Fibroblast of skin of left quadriceps (primary cell): ENCODE measurements at places on chromosomes 13 and 19.

DNA sequence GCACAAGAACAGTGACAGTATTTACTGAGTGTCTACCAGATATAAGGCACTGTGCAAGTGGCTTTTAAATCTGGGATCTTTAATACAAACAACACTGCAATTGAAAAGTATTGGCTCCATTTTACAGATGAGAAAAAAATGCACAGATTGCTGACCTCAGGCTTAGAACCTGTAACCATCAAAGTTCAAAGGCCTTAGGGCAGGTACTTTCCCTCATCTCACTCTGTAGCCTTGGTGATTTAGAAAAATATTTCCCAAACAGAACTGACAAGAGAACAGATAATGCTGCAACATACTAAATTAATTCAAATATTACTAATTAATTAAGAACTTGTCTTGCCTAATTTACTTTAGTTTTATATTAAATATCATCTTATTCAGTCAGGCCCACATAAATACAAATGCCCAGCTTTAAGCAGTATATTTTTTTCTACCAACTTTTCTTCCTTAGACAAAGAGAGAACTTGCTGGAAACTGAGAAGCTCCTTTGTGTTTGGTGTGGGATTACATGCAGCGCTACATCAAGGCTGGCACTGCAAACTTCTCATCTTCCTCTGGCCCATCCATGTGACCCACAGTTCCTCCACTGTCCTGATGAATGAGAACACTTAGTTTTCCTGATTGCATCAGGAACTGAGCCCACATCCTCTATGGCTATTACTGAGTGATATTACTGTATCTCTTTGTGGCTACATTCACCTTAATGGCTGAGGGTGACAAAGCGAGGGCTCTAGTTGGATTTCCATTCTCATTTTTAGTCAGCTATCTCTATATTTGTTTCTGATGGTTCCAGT is 302.1 kb downstream of the ENOX1 start:
- no peak for DNase-seq

GRCh38 chr19:34722353-34722752 is 11.7 kb upstream of the ZNF181 start:
- no peak for DNase-seq

GRCh38 chr19:41431426-41432386 is 4.5 kb upstream of the B3GNT8 start:
- DNase-seq: no peak

DNA sequence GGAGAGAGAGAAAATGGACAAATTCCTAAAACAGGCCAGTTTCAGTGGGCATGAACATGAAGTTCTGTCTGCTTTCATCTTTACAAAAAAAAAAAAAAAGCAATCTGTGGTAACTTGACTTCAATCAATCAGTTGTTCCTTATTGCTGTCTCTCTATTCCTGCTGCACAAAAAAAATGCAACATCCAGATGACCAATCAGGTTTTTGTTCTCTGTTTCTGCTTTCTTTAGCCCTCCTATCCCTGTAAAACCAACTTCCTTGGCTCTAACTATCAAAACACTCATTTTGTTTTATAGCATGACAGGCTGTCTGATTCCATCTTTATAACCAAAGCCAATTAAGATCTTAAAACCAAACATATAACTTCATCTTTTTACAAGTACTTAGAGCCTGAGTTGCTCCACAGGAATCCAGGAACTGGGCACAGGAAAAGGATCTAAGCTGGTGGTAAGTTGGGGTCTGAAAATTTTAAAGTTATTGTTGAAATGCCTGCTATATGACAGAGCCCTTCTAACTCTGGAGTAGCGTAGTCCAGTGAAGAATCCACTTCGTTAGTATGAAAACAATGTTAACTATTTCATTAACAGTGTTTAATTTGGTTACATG is at the start of gene FPR3:
FPR3 (plus strand) TSS at position 273 of the 606 bp plus-strand sequence. CDS start 28,592 bp downstream, outside the sequence.
- DNase-seq: no peak

DNA sequence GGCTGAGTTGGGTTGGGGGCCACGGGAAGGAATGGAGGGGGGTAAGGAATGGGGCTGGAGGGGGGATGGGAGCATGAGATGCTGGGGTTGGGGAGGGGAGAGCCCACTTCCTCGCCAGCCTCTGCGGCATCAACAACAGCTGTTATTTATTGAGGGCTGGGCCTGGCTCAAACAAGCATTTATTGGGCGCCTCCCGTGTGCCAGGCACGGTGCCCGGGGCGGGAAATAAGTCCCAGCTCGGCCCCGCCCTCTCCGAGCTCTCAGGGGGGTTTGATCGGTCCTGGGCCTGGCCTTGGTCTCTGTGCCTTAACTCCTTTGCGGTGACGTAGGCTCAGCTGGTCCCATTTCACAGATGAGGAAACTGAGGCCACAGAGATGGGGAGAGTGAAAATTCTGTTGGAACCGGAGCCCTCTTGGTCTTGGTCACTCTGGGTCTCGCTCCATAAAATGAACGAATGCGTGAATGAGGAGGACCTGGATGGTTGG is 919 bp upstream of the ADAMTS10 start:
- no peak for DNase-seq

GRCh38 chr19:35442091-35442490 is 6.0 kb upstream of the FFAR2 start:
- no peak for DNase-seq

GRCh38 chr19:5091018-5091683 is 122.2 kb downstream of the KDM4B start:
- peak; percentile 41 for DNase-seq

DNA sequence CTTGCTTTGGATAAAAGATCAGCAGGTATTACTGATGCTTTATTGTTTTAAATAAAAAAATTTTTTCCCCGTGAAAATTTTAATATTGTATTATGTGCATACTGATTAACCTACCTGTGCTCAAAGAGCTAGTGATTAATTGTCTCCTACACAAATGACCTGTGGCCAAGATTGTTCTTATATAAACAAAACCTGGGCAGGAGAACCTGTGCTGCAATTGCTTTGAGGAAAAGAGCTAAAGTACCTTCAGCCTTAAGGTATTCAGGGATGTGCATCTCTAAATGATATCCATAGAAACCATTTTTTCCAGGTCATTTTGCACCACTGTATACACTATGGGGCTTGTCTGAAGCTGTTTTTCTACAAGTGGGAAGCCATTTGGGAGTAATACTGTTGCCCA is 1.2 kb downstream of the FRY start:
- DNase-seq: no peak
